CD4-positive, alpha-beta memory T cell (primary cell): ENCODE measurements at places on chromosomes 16 and 17.

- no peak within 1 kb of the TSS for H3K4me3 ChIP-seq
- H3K27me3 ChIP-seq = no peaks in the 10 kb centered on the region
- no peaks in the 10 kb centered on the region for H3K4me1 ChIP-seq
- H3K27ac ChIP-seq = no peak within 1 kb of the TSS
- H3K36me3 ChIP-seq = no peaks in the 10 kb centered on the region
Observed at GRCh38 chr17:35981246-35981645, at the start of gene CCL16. Gene CCL16, minus strand, starts transcription at chr17:35981497. Its CDS starts 77 bp downstream, at chr17:35981420.

GRCh38 chr16:49652456-49653172, 203.3 kb downstream of the ZNF423 start:
- no peaks in the 10 kb centered on the region for H3K36me3 ChIP-seq
- no peak overlapping the region for H3K27ac ChIP-seq
- DNase-seq = no peak
- H3K4me1 ChIP-seq = no peaks in the 10 kb centered on the region
- no peaks in the 10 kb centered on the region for H3K27me3 ChIP-seq
- H3K4me3 ChIP-seq = no peak overlapping the region

DNA sequence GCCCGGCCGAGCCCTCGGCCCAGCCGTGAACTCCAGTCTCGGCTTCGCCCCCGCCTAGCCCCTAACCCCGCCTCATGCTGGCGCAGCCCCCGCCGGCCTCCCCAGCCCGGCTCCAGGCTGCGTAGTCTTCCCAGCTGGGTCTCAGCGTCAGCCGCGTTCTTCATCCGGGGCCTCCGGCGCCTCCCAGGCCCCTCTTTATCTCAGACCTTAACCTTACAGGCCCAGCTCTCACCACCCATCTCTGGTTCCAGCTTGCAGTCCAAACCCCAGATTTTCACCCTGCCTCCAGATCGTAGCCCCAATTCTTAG, at the start of gene PROCA1:
TSS of gene PROCA1 (minus strand) at position 166 of the 309 bp plus-strand sequence. CDS start 228 bp downstream, outside the sequence.
- DNase-seq = no peak
- peak within 1 kb of the TSS; percentile 63 for H3K4me3 ChIP-seq
- H3K4me1 ChIP-seq = peaks cover 13% of the 10 kb centered on the region
- H3K27me3 ChIP-seq = peaks cover 10% of the 10 kb centered on the region

GRCh38 chr17:10136258-10136981, 62.0 kb downstream of the GAS7 start:
- no peak for DNase-seq
- H3K27me3 ChIP-seq = no peaks in the 10 kb centered on the region
- no peak overlapping the region for H3K27ac ChIP-seq
- H3K4me1 ChIP-seq = no peaks in the 10 kb centered on the region
- H3K36me3 ChIP-seq = no peaks in the 10 kb centered on the region

DNA sequence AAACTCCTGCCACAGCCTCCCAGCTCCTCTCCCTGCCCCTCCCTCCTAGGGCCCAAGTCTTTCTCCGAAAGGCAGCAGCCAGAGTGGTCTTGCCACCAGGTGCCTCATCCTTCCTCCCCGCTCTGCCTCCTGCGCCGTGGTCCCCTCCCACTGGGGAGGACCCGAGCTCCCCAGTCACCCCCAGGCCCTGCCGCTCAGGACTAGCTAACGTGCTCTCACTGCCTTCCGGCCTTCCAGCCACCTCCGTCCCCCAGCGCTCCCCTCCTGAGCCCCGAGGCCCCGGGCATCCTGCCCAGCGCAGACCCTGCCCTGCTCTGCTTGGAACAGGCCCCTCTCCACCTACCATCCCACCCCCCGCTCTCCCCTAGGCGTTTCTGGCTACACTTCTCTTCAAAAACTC, 19.4 kb upstream of the COL1A1 start:
- DNase-seq = no peak
- H3K27me3 ChIP-seq = no peaks in the 10 kb centered on the region
- no peaks in the 10 kb centered on the region for H3K4me1 ChIP-seq

- H3K36me3 ChIP-seq = peaks cover 47% of the 10 kb centered on the region
- no peak for DNase-seq
- H3K27me3 ChIP-seq = no peaks in the 10 kb centered on the region
- H3K27ac ChIP-seq = no peak overlapping the region
- no peak overlapping the region for H3K4me3 ChIP-seq
- H3K4me1 ChIP-seq = peaks cover 29% of the 10 kb centered on the region
Observed at GRCh38 chr17:50699410-50699809, 8.3 kb downstream of the ANKRD40 start.

DNA sequence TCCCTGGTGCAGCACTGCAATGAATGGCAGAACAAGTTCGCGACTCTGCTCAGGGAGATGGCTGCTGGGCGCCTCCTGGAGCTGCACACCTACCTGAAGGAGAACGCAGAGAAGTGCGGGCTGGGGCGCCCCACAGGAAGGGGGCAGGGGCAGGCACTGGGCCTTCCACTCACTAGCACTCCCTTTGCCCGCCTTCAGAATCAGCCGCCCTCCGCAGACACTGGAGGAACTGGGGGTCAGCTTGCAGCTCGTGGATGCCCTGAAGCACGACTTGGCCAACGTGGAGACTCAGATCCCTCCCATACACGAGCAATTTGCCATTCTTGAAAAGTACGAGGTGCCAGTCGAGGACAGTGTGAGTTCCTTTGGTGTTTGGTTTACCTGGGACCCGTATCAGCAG, 46.4 kb downstream of the DNAH2 start:
- H3K4me1 ChIP-seq = no peaks in the 10 kb centered on the region
- no peak overlapping the region for H3K4me3 ChIP-seq
- no peaks in the 10 kb centered on the region for H3K36me3 ChIP-seq
- H3K27ac ChIP-seq = no peak overlapping the region

DNA sequence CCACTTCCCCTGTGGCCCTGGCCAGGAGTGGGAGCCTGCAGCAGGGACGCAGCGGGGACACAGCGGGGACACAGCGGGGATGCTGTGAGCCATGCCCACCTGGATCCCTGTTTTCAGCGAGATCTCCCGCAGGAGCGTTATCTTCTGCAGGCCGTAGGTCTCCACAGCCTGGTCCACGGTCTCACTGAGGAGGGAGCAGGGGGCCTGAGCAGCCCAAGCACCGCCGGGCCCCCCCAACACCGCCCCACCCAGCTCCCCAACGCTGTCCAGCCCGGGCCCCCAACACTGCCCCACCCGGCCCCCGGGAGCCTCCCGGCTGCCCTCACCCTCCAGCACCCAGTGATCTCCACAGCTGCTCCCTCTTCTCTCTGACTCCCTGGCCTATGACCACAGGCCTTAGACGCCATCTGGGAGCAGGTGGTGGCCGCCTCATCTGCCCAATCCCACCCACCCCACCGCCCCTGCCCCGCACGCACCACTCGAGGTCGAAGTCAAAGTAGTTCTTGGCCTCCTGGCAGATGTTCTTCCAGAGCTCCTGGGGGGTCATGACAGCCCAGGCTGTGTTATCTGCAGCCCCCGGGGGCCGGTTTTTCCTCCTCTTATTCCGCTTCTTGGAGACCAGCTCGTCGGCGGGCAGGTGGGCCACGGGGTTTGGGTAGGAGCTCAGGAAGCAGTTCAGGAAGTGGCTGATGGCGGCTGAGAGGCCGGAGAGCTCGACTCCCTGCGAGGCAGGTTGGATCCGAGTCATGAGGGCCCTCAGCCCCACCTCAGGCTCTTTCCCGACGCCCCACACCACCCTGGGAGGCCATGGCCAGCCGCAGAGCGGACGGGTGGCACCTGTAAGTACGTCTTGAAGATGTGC, 17.0 kb downstream of the CLUH start:
- peaks cover under 1% of the 10 kb centered on the region for H3K4me1 ChIP-seq
- peaks cover 5% of the 10 kb centered on the region for H3K36me3 ChIP-seq
- DNase-seq = no peak
- H3K4me3 ChIP-seq = no peak overlapping the region
- H3K27me3 ChIP-seq = no peaks in the 10 kb centered on the region

DNA sequence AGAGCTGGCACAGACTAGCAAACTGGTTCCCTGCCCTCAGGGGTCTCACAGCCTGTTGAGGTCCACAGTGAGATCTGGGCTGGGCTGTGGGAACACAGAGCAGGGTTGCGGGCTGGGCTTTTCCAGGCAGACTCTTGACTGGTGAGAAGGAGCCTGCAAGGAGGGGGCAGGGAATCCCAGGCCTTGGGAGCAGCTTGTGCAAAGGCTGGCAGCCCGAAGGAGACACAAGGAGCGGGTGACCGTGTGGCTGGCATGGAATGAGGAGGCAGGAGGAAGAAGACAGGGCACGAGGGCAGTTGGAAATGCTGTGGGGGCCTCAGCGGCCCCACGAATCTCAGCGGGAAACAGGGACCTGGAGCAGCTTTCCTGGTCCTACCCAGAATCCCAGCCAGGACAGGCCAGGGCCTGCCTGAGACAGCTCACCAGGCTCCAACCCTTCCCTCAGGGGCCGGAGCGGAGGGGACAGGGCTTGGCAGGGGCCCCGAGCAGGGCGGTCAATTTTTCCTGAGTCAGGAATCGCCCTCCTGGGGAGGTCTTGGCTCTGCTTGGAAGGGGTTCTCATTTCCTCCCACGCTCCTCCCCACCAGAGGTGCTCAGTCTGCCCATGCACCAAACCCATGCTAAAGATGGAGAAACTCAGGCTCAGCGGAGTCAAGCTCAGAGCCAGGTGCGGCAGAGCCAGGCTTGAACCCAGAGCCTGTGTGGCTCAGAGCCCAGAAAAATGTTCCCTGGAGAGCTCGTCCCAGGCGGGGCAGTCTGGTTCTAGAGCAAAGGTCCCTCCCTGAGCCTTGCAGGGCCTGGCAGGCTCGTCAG, 9.2 kb upstream of the SNN start:
- no peaks in the 10 kb centered on the region for H3K36me3 ChIP-seq
- H3K27ac ChIP-seq = no peak overlapping the region
- H3K4me3 ChIP-seq = no peak overlapping the region
- peaks cover 12% of the 10 kb centered on the region for H3K4me1 ChIP-seq

DNA sequence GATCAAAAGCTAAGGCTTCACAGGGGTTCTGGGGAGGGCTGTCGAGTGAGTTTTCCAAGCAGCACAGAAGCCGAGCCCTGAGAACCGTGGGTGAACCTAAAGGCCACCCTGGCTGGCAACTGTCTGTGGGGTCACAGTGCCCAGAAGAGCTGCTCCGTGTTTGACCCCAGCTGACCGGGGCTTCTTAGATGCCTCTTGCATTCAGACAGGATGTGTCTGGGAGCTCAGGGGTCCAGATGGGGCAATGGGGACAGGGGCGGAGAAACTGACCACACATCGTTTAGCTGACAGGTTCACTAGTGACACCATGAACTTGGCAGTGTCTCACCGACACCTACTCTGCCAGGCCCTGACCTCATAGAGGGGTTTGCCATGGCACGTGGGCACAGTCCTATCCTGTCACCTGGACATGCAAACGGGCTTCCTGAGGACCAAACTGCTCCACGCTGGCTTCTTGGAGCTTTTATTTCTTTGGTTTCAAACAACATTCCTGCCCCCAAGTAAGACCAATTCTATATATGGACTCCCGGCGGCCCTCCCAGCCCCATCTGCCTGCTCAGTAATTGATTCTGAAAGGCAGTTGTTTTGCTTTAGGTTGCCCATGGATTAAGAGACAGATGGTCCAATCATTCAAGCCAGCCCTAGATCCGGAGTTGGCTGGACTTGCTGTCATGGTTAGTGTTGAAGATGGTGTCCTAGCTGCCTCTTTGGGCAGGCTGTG, 22.2 kb downstream of the WSCD1 start:
- no peaks in the 10 kb centered on the region for H3K36me3 ChIP-seq
- no peak for DNase-seq
- no peaks in the 10 kb centered on the region for H3K4me1 ChIP-seq
- H3K27me3 ChIP-seq = no peaks in the 10 kb centered on the region
- H3K27ac ChIP-seq = no peak overlapping the region
- no peak overlapping the region for H3K4me3 ChIP-seq

GRCh38 chr17:28472871-28473497, 460 bp upstream of the SLC13A2 start:
- H3K4me1 ChIP-seq = peaks cover 6% of the 10 kb centered on the region
- H3K27ac ChIP-seq = no peak overlapping the region
- no peak overlapping the region for H3K4me3 ChIP-seq
- no peaks in the 10 kb centered on the region for H3K27me3 ChIP-seq

DNA sequence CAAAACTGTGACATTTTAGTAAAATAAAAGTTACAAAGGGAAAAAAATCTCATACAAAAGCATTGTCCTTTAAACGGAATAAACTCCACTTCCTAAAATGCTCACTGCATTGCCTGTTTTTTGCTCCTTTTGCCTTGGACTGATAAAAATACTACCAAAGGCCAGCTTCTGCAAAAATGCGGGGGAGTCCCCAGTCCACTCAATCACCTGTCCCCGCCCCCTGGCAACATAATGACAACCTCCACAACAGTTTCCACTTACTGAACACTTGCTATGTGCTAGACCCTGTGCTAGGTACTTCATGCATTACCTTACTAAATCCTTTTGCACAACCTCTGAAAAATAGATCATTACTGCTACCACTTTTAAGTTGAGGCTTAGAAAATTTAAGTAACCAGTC, 172.7 kb upstream of the CCL2 start:
- no peaks in the 10 kb centered on the region for H3K27me3 ChIP-seq
- DNase-seq = no peak
- H3K4me1 ChIP-seq = no peaks in the 10 kb centered on the region
- no peaks in the 10 kb centered on the region for H3K36me3 ChIP-seq
- no peak overlapping the region for H3K4me3 ChIP-seq

GRCh38 chr17:50562242-50563091, 2.0 kb downstream of the CACNA1G start:
- H3K36me3 ChIP-seq = no peaks in the 10 kb centered on the region
- DNase-seq = no peak
- peaks cover 44% of the 10 kb centered on the region for H3K4me1 ChIP-seq
- no peak overlapping the region for H3K27ac ChIP-seq

GRCh38 chr17:75625813-75626486, 7.3 kb upstream of the SMIM5 start:
- no peak overlapping the region for H3K4me3 ChIP-seq
- no peak for DNase-seq
- no peaks in the 10 kb centered on the region for H3K27me3 ChIP-seq
- H3K27ac ChIP-seq = no peak overlapping the region
- H3K4me1 ChIP-seq = no peaks in the 10 kb centered on the region

DNA sequence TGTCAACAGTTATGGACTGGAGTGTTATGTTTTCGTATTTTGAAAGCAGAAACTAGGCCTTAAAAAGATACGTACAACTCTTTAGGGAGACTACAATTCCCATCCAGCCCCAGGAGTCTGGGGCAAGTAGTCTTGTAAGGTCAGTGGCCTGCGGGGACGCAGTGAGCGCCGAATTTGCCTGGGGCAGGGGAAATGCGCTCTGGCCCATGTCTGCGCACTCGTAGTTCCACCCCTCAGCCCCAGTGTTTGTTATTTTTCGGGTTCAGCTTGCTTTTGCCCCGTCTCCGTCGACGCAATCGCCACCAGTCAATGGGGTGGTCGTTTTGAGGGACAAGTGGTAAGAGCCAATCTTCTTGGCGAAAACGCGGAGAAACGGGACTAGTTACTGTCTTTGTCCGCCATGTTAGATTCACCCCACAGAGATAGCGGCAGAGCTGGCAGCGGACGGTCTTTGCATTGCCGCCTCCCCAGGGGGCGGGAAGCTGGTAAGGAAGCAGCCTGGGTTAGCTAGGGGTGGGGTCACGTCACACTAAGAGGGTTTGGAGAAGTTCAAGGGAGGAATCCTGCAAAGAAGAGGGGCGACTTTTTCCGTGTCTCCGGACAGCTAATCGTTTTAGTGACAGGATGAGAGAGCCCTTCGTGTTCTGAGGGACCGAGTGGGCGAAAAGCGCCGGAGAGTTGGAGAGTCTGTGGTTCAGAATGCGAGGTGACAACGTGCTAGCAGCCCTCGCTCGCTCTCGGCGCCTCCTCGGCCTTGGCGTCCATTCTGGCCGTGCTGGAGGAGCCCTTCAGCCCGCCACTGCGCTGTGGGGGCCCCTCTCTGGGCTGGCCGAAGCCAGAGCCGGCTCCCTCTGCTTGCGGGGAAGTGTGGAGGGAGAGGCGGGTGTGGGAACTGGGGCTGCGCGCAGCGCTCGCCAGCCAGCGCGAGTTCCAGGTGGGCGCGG, 1.1 kb upstream of the BRCA1 start:
- no peaks in the 10 kb centered on the region for H3K36me3 ChIP-seq
- H3K4me3 ChIP-seq = peak overlapping the region; percentile 89
- no peaks in the 10 kb centered on the region for H3K27me3 ChIP-seq
- H3K4me1 ChIP-seq = peaks cover 17% of the 10 kb centered on the region
- peak overlapping the region; percentile 72 for H3K27ac ChIP-seq
- DNase-seq = no peak
